Stimulated activated CD4-positive, alpha-beta T cell treated with anti-CD3 and anti-CD28 coated beads, Interleukin-1b, Interleukin-23, amount 100 ng/mL, for 24 hours (primary cell): ENCODE measurements at places on chromosomes 5 and 9.

GRCh38 chr5:175354964-175355363 lies 89.0 kb downstream of the DRD1 start:
- no peak for DNase-seq

DNA sequence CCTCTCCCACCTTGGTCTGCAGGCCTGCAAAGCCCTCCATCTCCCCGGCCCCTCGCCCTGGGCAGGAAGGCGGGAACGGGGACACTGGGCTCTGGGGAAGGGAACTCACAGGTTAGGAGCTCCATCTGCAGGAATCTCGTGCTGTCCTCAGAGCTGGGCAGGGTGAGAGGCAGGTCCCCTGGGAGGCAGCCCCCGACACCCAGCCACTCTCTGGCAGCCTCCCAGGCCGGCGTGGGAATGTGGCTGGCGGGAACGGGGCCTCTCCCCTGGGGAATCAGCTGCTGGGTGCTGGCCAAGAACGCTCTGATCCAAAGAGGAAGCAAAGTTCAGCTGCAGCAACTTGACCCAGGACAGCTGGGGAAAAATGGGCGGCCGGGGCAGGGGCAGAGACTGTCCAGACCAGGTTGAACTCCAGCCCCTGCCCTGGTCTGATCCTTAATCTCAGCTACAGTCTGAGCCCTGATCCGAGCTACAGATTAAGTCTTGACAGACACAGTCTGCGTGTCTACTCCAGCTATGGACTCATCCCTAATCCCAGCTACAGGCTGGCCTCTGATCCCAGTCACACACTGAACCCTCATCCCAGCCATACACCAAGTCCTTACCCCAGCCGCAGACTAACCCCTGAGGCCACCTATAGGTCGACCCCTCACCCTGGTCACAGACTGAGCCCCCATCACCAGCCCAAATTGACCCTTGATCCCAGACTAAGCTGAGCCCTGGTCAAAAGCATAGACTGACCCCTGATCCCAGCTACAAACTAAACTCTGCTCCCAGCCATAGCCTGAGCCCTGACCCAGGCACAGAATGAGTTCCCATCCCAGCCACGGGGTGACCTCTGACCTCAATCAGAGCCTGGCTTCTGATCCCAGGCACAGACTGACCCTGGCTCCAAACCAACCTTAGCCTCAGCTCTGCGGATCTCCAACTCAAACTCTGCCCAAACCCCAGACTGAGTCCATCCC lies 37.3 kb upstream of the EGFL7 start:
- no peak for DNase-seq

GRCh38 chr9:5958273-5958672 lies 57.2 kb downstream of the RANBP6 start:
- DNase-seq: no peak

DNA sequence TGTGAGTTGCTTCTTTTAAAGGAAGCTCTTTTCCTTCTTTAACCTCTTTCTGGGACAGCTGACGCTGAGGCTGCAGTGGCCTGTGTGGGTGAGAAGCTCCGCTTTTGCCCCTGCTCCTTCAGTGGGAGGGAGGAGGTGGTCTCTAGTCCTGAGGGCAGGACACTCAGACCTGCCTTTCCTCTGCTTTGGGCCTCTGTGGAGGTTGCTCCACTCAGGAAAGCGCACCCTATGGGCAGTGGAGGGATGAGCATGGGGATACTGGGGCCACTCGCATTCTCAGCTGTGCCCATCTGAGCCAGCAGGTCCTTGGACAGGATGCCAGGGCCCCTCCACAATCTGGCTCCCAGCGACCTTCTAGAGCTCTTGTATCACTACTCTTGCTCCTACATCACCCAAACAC lies 111.5 kb downstream of the NSG2 start:
- no peak for DNase-seq

DNA sequence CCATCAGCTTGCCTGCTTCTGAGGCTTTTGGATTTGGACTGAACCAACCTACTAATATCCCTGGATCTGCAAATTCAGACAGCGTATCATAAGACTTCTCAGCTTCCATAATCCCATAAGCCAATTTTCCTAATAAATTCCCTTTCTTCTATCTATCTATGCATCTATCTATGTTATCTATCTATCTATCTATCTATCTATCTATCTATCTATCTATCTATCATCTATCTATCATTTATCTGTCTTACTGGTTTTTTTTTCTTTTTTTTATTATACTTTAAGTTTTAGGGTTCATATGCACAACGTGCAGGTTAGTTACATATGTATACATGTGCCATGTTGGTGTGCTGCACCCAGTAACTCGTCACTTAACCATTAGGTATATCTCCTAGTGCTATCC lies 2045.4 kb upstream of the CDH6 start:
- no peak for DNase-seq

DNA sequence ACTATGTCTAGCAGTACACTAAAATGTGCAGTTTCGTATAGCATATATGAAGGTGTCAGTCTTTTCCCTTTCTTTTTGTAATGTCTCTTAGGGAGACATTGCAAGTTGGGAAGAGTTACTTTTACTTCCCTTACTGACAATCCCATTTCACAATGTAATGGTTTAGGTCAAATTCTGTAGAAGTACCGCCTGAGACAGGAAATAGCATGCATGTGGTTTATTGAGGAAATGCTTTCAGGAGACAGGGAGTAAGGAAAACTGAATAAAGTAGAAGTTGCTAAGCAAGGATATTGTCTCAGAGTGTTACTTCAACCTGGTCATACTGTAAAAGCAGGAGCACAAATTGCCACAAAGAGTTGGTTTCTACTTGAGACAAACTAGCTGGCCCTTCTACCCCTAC lies 32.1 kb upstream of the MSANTD3 start:
- DNase-seq: no peak

- DNase-seq: no peak
Observed at GRCh38 chr9:28912621-28913020, 1339.3 kb upstream of the C9orf72 start.

DNA sequence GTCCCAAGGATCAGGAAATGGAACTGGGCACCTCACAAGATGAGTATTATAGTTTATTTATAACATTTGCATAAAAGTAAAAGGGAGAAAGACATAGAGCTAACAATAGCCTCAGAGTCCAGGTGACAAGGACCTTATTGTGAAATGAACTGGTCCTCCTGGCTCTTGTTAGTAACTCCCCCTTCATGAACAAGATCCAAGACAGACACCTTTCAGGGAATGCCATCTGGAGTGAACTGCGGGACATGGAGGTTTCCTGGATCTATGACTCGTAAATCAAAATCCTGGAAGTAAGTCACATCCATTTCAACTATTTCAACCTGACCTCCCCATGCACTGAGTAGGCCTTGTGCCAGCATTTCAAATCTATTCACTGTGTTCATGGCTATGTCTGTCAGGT lies 129.5 kb upstream of the GAS1 start:
- DNase-seq: no peak

GRCh38 chr5:1509346-1510085 lies 14.2 kb downstream of the LPCAT1 start:
- DNase-seq: no peak

DNA sequence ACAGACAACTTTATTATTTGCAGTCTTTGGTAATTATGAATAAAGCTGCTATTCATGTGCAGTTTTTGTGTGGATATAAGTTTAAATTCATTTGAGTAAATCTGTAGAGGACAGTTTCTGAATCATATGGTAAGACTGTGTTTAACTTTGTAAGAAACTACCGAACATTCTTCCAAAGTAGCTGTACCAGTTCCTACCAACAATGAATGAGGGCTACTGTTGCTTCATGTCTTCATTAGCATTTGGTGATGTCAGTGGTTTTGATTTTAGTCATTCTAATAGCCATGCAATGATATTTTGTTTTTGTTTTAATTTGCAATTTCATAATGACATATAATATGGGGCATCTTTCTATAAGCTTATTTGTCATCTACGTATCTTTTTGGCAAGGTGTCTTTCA lies 501.3 kb upstream of the RORB start:
- no peak for DNase-seq

DNA sequence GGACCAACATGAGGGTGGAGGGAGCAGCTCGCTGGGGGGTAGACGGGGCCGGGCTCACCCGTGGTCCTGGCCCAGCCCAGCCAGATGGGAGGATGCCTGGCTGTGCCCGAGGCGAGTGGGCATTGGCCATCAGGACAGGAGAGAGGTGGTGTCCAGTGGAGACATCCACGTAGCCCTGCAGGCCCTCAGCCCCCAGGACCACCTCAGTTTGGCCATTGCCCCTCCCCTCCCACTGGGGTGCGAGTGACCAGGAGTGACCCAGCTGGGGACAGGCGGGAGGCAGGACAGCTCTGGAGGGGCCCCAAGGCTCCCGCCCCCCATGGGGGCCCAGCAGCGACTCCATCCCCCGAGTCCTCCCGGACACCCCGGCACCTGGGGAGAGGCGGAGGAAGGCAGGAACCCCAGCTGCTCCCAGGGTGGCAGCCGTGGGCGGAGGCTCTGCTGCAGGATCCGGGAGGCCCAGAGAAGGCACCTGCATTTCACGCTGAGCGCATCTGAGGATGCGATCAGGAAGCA lies 8.3 kb downstream of the NOXA1 start:
- no peak for DNase-seq

DNA sequence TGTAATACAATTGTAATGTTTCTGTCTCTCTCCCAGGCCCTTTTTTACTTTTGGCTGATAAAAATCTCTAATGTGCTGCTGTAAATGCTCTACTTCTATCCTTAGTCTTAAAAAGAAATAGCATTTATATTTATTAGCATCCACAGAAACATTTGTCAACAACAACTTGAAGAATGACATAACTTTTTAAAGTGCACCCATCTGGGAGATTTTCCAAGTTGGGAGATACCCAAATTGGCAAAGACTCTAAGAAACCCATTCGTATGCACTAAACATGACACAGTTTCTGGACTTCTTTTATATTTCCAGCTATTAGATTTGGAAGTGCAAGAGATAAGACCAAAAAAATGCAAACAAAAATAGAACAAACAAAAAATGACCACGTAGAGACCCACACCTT lies 2287.4 kb upstream of the WWC1 start:
- DNase-seq: no peak

DNA sequence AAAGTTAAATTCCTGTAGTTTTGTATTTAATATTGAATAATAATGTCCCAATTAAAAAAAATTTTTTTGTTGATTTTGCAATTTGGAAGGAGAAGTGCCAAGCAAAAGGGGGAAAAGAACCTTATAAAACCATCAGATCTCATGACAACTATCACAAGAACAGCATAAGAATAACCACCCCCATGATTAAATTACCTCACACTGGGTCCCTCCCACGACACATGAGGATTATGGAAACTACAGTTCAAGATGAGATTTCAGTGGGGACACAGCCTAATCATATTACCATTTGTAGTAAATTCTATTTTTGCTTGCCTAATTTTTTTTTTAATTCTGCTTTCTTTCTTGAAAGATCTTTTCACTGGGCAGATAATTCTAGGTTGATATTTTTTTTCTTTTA lies 33.4 kb upstream of the FCHO2 start:
- DNase-seq: no peak

DNA sequence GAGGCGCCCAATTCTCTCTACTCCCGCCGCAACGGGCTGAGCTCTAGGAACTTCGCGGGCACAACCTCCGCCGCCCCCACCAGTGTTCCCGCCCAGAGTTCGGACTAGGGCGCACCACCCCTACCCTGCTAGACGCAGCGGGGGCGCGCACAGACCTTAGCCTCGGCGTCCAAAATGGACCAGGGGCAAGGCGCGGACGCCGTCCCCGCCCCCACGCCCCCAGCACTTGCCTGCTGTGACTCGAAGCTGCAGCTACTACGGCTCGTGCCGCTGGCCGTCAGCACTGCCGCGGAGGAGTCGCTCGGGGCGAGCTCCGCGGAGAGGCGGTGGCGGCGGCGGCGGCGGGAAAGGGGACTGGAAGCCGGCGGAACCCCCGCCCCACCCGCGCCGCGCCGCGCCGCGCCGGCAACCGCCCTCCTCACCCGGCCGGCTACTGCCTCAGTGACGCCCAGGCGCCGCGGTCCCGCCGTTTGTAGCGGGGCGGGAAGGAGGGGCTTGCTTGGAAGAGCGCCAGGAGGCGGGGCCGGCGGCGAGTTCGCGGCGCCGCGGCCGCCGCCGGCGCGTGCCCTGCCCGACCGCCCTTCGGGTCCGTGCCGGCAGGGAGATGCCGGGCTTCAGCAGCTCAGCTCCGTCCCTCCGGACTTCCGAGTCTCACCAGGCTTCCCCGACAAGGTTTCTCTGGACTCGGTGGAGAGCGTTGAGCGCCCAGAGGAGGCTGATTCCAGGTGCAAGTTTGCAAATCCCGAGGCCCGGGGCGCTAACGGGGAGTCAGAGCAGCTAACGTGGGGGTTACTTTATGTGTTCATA lies 4.5 kb downstream of the ELAVL2 start:
- no peak for DNase-seq

DNA sequence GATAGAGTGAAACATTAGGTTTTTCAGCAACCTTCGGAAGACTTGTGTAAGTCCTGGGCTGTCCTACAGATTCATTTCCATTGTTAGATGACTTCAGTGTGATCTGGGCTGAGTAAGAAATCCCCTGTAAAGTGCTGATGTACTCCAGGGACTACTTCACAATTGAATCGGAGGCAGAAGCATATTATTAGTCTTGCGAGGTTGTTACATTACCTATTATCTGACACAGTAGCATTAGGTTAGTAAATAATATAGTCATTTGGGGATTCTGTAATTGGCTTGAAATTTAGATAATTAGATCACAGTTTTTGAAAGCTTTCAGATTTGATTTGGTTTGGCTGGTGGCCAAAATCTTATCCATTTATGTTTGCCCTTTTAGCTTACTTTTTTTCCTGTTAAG lies 62.4 kb downstream of the DMRT1 start:
- no peak for DNase-seq

DNA sequence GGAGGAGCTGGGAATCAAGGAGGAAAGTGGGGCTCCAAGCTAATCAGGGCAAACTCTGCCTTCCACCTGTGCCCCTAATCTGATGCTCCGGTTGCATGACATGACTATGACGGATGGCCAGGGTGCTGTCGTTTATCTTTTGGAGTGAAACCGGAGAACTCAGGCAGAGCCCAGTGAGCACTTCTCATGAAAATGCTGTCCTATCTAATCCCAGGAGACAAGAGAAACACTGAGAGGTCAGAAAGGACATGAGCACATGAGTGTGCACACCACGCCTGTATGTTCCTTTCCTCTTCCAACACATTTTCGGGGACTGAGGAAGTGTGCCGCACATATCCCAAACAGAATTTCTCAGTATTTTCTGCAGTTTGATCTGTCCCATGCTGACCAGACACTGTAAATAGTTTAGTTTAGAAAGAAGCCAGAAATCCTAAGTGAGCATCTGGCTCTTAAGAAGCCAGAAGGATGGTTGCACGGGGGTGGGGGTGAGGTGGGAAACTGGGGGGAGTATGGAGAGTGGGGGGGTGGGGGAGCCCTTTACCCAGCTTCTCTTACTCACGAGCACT lies 217.1 kb downstream of the TSSK1B start:
- no peak for DNase-seq

- DNase-seq: no peak
Observed at GRCh38 chr9:1721196-1721595, 294.0 kb upstream of the SMARCA2 start.

DNA sequence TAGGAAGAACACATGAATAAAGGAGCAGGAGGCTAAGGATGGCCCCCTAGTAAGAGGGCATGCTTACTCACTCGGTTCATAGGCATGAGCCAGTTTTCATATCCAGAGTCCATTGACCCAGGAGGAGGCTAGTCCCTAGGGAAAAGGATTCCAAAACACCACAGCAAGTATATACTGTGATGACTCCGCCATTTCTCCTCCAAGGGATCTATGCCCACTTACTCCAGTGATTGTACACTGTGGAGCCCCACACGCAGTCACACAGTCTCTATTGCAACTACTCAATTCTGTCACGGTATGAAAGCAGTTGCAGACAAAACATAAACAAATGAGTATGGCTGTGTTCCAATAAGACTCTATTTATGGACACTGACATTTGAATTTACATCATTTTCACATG lies 117.7 kb upstream of the ALDH1B1 start:
- DNase-seq: no peak
